ENCODE measurements at places on chromosomes 11 and 22.

- no peak for DNase-seq
Measured at GRCh38 chr22:39773503-39773902, 120.1 kb downstream of the ENTHD1 start.

GRCh38 chr11:119685111-119685746, 43.8 kb downstream of the NECTIN1 start:
- DNase-seq: no peak

GRCh38 chr22:44532552-44532951, 34.5 kb upstream of the RTL6 start:
- no peak for DNase-seq

DNA sequence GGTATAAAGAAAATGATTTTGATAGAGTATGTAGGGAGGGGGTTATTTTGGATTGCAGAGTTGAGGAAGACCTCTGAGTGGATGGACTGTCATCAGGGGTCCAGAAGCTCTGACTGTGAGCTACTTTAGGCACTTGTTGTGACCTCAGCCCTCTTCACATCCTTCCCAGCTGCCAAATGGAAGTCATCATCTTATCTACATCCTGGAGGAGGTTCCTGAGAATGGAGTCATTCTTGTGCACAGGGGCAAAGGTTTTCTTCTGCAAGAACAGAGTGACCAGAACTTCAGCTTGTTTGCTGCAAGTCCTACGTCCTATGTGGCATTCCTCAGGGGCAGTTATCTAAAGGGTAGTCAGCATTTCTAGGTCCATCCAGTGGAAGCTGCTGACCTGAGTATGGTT, 393.8 kb downstream of the AASDHPPT start:
- DNase-seq: no peak

DNA sequence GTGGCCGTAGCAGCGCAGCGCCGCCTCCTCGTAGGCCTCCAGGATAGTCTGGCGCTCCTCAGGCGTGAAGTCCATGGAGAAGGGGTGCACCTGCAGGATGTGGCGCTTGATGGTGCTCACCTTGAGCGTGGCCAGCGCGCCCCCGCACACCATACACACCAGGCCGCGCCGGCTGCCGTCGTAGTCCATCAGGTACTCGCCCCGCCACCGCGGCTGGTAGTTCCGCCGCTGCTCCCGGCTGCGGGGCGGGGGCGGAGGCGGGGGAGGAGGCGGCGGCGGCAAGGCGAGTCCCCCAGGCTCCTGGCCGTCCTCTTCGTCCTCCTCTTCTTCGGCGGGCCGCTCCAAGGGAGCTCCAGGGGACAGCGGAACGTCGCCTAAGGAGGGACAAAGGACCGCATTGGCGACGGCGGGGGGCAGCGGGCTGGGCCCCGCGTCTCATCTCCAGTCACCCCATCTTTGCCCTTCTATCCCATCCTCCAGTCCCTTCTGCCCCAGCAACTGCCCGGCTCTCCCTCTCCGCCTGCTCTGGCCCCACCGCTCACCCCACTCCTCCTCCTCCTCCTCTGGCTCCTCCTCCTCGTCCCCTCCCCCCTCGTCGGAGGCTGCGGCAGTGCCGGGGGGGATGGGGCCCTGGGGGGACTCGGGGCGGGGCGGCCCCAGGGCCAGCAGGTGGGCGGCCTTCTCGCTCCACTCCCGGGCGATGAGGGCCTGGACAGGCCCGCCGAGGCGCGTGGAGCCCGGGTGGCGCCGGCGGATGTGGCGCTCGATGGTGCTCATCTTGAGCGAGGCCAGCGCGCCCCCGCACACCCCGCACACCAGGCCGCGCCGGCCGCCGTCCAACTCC, 4.9 kb downstream of the ZFTA start:
- peak; percentile 87 for DNase-seq

DNA sequence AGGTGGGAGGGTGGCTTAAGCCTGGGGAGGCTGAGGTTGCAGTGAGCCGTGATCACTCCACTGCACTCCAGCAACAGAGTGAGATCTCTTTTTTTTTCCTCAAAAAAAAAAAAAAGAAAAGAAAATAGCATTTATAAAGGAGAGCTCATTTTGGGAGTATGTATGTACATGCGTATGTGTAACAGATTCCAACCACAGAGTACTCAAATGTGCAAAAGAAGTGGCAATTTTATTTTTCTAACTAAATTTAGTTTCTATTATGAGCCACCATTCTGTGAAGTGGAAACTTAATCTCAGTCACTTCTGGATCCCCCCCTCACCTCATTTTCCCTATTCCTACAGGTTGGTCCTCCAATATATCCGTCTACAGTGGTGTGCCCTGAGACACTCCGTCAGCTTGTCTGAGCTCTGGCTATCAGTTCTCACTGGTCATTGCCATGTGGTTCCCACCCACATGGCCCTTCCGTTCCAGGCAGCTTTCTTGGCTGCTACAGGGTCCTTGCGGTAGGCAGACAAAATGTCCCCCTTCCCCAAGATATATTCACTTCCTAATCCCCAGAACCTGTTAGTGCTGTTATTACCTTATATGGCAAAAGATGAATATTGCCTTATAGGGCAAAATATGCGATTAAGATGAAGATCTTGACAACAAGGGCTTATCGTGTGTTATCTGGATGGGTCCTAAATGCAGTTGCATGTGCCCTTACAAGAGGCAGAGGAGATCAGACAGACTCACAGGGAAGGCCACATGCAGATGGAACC, 35.8 kb upstream of the TSKU start:
- no peak for DNase-seq

- no peak for DNase-seq
Measured at GRCh38 chr11:119363851-119364590, 17.5 kb downstream of the USP2 start.

- no peak for DNase-seq
Measured at GRCh38 chr11:134008634-134009071, 51.9 kb upstream of the IGSF9B start.

DNA sequence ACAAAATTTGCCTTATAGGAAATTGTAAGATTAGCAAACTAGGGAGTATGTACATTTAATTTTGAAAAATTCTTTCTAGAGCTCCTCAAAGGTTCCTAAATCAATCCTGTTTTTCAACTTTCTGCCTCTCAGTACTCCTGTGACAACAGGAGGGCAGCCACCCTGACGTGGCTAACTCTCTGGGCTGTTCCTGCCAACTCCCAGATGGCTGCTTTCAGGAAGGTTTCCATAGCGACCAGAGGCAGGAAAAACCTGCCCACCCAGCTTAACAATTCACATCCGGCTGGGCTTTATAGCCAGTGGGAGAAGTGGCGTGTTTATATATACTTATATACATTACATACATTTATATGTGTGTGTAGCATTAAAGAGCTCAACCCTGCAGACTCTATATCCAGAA, 26.5 kb downstream of the SGSM3 start:
- no peak for DNase-seq

DNA sequence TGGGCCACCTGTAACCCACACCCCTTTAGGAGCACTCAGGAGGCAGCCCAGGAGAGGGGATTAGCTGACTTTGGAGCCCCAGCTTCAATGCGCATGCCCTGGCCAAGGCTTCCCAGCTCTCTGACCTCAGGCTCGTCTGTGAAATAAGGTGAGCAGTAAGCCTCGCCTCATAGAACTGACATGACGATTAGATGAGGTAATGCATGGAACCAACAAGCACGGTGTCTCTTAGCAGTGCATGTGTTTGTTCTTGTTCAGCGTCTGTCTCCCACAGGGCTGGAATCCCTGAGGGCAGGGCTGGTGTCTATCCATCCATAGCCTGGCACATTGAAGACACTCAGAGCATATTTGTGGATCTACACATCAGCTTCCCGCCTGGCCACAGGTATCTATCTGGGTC, 415.4 kb downstream of the MN1 start:
- peak; percentile 72 for DNase-seq

GRCh38 chr11:59195586-59195985, 17.1 kb downstream of the MPEG1 start:
- DNase-seq: no peak

DNA sequence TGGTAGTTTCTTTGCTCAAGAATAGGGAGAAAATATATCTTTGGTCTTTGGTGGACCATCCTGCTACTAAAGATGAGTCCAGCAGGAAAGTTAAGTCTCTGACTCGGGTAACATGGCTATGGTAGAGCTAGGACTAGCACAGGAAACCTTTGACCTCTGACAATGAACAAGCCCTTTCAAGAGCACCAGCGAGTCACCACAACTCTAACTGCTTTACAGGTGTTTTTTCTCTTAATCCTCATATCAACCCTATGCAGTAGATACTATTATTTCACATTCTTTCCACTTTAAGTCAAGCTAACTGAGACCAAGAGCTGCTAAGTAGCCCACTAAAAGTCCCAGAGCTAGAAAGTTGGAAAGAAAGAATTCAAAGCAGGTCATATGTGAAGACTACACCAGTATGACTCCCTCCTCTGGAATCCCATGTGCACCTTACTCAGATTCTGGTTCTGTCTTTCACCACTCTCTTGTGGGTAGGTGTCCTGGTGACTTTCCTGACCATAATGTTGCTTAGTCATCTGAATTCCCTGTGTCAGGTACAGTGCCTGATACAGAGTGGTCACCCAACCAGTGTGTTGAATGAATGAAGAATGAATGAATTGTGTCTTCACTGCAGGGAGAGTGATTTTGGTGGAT, 53.8 kb upstream of the ME3 start:
- no peak for DNase-seq

DNA sequence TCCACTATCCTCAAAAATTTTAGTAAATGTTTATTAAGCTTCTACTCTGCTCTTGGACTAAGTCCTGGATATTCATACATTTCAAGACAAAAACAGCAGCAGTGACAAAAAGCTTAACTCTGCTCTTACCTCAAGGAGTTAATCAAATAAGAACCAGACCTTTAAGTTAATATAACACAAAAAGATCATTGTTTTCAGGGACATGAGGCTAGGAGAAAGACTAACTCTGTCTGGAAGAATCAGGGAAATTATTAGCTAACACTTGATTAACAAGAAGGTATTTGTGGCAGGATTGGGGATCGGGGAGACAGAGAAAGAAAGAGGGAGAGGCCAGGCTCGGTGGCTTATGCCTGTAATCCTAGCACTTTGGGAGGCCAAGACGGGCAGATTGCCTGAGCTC, 74.4 kb downstream of the PPP2R1B start:
- no peak for DNase-seq

- no peak for DNase-seq
Measured at GRCh38 chr11:35711173-35711910, 48.8 kb downstream of the TRIM44 start.

- peak; percentile 75 for DNase-seq
Measured at GRCh38 chr22:23405366-23405851, 174.7 kb downstream of the IGLL1 start.
